ENCODE measurements at places on chromosomes 11 and 22.

DNA sequence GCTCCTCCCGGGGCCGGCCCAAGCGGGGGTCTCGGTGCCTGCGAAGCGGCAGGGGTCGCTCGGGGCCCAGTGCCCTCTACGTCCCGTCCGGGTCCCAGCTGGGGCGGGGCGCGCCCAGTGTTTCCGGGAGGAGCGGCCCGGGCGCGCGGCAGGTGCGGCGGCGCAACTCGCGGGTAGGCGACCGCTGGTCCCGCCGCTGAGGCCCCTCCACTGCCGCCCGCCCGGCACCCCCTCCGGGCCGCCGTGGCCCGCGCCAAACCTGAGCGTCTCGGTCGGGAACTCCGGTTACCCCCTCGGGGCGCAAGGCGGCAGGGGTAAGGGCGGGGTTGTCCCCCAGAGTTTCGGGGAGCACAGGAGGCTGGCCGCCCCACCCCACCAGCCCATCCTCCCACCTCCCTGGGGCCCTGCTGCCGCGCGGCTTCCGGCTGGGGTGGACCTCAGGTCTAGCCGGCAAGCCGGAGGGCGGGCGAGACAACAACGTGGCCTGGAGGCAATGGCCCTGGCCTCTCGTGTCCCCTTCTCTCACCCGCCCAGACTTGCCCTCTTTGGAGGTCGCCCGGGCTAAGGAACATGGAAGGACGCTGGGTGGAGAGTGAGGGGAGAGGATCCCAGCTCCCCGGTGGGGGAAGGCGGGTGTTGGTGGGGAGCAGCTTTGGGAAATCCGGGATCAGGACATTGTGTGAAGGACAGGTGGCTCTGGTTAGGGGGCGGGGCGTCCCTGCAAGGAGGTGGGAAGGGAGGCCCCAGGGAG is 398 bp upstream of the CRACR2B start:
- peak; percentile 79 for DNase-seq

DNA sequence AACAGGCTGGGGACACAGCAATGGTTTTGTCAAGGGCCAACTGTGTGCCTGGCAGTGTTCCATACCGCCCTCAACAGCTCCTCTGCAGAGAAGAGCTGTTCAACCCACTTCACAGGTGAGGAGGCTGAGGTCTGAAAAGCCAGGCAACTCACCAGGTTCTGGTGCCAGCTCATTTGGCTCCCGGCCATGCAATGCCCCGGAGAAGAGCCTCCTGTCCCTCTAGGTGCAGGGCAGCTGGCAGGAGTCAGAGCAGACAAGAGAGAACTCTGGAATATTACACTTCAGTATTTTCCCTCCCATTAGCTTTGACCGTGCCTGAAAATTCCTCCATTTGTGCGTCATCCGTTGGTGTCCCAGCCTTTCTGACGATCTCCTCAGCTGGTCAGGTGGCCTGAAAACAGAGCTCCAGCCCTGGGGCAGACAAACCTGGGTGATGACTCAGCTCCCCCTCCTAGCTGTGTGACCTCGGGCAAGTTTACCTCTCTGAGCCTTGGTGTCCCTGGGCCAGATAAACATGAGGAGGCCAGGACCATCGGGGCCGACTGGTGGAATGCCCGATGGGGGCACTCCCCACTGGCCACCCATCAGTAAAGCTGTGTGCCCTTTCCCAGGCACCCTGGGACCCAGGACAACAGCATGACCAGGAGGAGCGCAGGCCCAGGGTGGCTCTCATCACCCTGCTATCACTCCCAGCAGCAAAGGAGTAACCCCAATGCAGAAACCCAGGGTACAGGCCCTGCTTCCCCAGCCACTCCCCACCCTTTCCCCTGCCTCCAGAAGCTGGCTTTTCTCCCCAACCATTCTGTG is 9.6 kb upstream of the C1QTNF6 start:
- DNase-seq, result peak; percentile 83

DNA sequence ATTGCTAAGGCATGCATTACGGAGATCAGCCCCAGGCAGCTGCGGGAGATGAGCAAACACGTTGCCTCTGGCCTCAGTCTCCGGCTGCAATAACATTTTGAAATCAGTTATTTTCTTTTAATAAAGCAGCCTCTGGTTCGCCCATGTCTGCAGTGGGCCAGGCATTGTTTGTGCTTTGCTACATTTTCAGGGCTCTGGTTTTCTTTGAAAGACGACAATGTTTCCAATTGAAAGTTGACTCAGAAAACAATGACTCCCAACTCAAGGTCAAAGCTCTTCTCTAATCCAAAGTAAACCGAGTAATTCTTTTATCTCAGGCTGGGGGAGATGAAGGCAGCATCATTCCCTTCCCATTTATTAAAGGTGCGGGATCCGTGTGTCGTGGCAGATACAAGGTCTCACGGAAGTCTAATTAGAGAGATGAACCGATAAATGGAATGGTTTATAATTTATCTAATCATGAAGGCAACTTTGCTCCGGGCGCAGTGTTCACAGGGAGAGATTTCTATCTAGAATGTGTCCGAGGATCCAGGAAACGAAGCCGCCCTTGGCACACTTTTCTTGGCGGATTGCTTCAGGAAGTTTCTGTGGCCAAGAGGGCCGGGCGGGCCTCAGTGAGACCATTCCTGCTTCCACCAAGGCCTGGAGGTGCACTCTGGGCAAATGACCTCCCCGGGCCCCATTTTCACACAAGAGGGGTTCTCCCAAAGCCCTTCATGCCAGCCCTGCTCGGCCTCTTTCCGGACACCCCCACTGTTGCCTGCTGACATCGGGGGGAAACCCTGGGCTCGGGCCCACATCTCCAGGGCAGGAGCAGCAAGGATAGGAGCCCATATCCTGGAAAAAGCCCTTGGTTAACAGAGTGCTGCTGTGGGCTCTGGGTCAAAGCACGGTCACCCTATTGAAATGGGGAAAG is 811.4 kb downstream of the BRD1 start:
- no peak for DNase-seq

DNA sequence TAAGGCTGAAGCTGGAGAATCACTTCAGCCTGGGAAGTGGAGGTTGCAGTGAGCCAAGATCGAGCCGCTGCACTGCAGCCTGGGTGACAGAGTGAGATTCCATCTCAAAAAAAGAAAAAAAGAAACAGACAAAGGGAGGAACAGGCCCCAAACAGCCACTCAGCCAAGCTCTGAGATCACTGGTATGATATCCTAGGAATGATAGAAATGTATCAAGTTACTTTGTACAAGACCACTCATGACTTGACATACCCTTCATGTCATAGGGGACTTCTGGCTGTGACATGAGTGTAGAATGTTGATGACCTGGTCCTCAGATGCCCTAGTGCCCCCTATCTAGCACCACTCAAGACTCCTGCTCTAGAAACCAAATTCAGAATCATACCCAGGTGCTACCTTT is 216.5 kb downstream of the NAV2 start:
- DNase-seq, result no peak

- no peak for DNase-seq
Observed at GRCh38 chr11:58068655-58069054, 37.9 kb downstream of the OR6Q1 start.
